ENCODE measurements at places on chromosomes 5 and 9.

- DNase-seq, result no peak
Measured at GRCh38 chr5:132464156-132464939, 26.2 kb downstream of the IRF1 start.

DNA sequence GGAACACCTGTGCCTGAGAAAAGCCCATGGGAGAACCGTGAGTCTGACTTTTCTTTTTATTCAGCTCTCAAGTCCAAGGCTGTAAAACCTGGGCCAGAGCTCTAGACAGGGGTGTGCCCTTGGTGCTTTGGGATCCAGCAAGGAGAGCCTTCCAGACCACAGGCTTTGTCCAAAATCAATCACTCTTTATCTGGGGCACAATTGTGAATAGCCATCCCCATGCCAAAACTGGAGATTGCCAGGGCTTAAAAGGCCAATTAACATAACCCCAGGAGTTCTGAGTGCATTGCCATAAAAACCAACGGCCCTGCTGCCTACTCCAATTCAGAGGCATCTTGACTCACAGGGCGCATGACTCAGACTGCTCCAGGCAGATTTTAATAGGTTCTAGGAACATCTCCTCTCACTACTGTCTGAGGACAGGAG, 391.8 kb downstream of the ARHGEF28 start:
- DNase-seq, result no peak

DNA sequence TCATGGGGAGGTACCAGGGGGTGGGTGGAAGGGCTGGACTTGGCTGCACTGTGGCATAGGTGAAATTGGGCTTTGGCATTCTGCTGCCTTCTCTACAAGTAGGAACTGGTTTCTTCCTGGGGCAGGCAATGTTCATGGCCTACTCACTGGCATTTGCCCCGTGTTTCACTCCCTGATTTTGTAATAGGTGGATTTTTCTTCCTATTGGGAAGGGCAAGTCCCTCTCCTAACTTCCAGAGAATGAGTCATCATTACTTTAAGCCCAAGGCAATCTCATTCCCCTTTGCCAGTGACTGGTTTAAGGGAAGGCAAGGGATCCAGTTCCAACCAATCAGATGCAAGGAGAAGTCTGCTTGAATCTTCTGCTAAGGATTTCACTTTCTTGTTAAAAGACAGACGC, 67.9 kb upstream of the ANKRD55 start:
- DNase-seq, result no peak

DNA sequence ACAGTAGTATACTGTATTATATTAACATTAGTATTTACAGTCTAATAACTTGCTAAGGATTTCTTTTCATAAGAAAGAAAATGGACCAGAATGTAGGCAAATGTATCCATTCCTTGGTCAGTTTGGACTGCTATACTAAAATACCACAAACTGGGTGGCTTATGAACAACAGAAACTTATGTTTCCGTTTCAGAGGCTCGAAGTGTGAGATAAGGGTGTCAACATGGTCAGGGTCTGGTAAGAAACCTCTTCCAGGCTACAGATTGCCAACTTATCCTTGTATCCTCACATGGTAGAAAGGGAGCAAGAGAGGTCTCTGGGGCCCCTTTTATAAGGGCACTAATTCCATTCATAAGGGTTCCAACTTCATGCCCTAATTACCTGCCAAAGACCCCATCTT, 9.2 kb upstream of the ESM1 start:
- DNase-seq, result no peak

GRCh38 chr9:115640887-115641286, 512.7 kb upstream of the PAPPA start:
- DNase-seq, result no peak

- DNase-seq, result no peak
Measured at GRCh38 chr9:100583014-100583802, 5.3 kb downstream of the CAVIN4 start.

DNA sequence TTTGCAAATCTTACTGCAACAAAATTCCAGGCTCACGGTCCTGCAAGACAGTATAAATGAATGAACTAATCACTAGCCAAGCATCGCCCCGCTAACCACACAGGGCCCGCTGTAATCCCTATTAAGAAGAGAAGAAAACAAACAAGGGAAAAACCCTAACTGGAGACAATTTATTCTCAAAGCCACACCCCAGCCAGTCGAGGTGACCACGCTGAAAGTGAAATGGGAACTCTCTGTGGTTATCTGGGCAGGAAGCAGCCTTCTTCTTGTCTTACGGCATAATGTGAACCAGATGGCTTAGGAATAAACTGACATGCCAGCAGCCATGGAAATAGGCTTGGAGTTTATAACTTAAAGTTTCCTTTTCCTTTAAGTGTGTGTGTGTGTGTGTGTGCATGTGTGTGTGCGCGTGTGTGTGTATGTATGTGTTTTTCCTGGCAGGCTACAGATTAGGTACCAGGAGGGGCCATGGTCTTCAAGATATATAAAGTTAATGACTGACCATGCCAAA, 120.2 kb downstream of the SEMA6A start:
- DNase-seq, result no peak

DNA sequence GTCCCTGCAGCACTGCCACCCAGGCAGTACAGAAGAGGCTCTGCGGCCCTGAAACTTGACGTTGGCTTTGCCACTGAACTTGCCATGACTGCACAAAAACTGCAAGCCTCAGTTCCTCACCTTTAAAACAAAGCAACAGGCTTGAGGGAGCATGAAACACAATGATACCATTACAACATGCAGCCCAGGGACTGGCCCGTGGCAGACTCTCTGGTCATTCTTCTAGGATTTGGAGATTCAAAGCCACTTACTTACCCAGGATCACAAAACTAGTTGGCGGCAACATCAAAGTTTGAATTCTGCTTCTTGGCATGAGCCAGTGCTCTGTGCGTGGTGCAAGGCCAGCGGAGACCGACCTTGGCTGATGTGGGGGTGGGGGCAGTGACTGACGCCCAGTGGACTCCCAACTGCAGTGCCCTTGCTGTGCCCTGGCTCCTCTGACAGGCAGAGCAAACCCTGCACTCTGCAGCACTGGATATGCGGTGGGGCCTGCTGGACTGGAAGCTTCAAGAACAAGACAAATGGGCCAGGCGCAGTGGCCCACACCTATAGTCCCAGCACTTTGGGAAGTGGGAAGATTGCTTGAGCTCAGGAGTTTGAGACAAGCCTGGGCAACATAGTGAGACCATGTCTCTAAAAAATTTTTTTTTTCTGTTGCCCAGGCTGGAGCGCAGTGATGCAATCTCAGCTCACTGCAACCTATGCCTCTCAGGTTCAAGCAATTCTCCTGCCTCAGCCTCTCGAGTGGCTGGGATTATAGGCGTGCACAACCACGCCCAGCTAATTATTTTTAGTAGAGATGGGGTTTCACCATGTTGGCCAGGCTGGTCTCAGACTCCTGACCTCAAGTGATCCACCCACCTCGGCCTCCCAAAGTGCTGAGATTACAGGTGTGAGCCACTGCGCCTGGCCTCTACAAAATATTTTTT, 18.9 kb downstream of the SQSTM1 start:
- no peak for DNase-seq

- DNase-seq, result no peak
Measured at GRCh38 chr5:71932655-71933338, 174.5 kb upstream of the MAP1B start.

GRCh38 chr5:142748568-142749249, 21.5 kb upstream of the ARHGAP26 start:
- no peak for DNase-seq
